ENCODE measurements at places on chromosomes 5 and 9. TPM values are rescaled to one million over a fixed set of nuclear protein-coding genes. Genes with fewer than 3 reads are reported as not detected.

PRSS3 gene
- 8.7 TPM for total RNA-seq

SPATA9 gene
- 0.17 TPM for total RNA-seq

PRRT1B gene
- 0.30 TPM for total RNA-seq

TMEM141 gene
- total RNA-seq = 79.9 TPM

LAMC3 gene
- total RNA-seq = 2.3 TPM

GLRX gene
- 70.2 TPM for total RNA-seq

PDLIM4 gene
- total RNA-seq = 0.87 TPM

IL6ST gene
- 43.2 TPM for total RNA-seq

SLC4A9 gene
- 0.02 TPM for total RNA-seq

PLPPR1 gene
- total RNA-seq = not detected

CEMIP2 gene
- 59.7 TPM for total RNA-seq

HINT1 gene
- 484 TPM for total RNA-seq
